Right forelimb (tissue), 1 donor: ENCODE measurements at places on chromosomes 3 and 15.

DNA sequence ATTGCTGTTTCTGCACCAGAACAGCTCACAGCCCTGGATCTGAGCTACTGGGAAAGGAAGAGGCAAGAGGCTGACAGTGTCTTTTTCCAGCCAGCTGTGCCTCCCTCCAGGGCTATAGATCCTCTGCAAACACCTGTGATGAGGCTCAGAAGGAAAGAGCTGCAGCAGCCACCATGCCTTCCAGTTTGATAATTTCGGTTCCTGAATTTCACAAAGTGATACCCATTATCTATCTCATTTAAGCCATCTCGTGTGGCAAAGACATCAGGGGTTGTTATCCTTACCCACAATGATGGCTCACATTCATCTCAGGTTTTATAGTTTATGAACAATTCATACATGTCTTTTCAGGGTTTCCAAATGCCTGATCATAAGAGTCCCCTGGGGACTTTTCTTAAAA lies 1.8 kb upstream of the LARP6 start:
- no peak for DNase-seq

GRCh38 chr3:37310666-37311050 lies 136.3 kb upstream of the LRRFIP2 start:
- no peak for DNase-seq

- DNase-seq, result no peak
Observed at GRCh38 chr3:128681369-128681829, 30.8 kb upstream of the RPN1 start.

GRCh38 chr3:55543181-55543614 lies 56.1 kb upstream of the WNT5A start:
- no peak for DNase-seq

DNA sequence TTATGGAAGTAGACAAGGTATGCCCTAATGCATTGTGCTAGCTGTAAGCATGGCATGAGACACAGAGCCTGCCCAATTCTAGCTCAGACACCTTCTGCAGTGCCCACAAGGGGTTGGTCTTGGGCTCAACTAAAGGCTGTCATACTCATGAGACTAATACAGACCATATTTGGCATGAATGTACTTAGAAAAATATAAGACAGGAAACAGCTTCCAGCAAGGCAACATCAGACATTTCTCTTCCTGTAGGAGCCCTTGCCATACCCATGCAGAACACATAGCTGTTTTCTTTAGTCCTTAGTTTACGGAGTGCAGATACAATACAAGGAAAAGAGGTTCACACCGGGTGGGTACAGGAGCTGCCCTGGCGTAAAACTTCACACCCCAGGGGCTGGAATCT lies 30.5 kb upstream of the NR1I2 start:
- DNase-seq, result no peak

DNA sequence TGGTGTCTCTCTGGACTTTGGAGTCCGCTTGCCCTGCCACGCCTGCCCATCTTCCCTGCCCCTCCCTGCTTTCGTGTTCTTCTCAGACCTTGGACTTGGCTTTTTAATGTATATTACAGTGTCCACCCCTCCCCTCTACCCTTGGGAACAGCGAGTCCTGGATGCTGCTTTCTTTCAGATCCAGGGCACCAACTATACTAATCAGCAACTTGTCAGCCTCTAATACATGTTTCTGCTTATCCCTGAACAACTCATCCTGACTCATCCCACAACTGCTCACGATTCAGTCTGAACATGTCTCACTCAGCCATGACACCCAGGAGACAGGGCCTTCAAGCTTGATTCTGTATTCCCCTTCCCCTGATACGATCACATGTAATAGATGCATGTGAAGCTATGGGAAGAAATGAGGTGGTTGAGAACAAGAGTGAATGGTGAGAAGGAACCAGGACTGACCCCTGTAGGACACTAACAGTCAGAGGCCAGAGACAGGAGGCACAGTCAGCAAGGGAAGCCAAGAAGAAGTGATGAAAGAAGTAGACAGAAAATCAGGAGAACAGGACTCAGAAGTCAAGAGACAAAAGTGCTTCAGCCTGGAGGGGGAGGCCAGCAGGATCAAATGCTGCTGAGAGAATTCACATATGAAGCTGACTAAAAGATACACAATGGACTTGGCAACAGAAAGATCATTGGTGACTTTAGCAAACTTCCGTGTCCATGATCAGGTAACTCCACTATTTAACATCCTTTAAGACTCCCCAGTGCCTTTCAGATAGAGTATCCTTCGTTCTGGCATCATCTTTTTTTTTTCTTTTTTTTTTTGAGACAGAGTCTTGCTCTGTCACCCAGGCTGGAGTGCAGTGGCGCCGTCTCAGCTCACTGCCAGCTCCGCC lies 35.4 kb downstream of the BCL2L10 start:
- DNase-seq, result no peak

GRCh38 chr3:58071480-58071971 lies 63.3 kb downstream of the FLNB start:
- no peak for DNase-seq

GRCh38 chr3:176554791-176555654 lies 642.3 kb downstream of the TBL1XR1 start:
- no peak for DNase-seq

DNA sequence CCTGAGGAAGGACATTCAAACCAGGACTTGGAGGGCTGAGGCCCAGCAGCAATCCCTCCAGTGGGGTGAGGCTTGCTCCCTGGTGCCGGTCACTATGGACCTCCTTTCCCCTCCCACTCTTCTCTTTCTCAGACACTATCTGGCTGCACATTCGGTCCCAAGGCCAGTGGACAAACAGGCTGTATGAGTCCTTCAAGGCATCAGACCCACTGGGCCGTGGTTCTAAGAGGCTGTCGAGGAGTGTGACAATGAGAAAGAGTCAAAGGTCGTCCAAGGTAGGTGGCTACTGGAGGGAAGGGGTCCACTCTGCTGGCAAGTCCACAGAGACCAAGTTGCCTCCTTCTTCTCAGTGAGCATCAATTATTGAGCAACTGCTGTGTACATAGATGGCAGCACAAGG lies 28.0 kb downstream of the NOX5 start:
- no peak for DNase-seq

- DNase-seq, result no peak
Observed at GRCh38 chr3:103075282-103075681, 640.5 kb downstream of the ZPLD1 start.

- peak; percentile 31 for DNase-seq
Observed at GRCh38 chr3:50657816-50658215, 16.9 kb upstream of the DOCK3 start.

GRCh38 chr15:101675796-101676582 lies 23.8 kb upstream of the TM2D3 start:
- no peak for DNase-seq

GRCh38 chr3:112132554-112132953 lies 494 bp downstream of the GCSAM start:
- no peak for DNase-seq

- no peak for DNase-seq
Observed at GRCh38 chr3:130851277-130851676, 42.6 kb upstream of the ATP2C1 start.
